ENCODE measurements at places on chromosomes 3 and 15.

- DNase-seq = no peak
Measured at GRCh38 chr15:96213045-96213444, 117.5 kb upstream of the NR2F2 start.

- DNase-seq = no peak
Measured at GRCh38 chr3:126464997-126465396, 10.7 kb downstream of the ZXDC start.

DNA sequence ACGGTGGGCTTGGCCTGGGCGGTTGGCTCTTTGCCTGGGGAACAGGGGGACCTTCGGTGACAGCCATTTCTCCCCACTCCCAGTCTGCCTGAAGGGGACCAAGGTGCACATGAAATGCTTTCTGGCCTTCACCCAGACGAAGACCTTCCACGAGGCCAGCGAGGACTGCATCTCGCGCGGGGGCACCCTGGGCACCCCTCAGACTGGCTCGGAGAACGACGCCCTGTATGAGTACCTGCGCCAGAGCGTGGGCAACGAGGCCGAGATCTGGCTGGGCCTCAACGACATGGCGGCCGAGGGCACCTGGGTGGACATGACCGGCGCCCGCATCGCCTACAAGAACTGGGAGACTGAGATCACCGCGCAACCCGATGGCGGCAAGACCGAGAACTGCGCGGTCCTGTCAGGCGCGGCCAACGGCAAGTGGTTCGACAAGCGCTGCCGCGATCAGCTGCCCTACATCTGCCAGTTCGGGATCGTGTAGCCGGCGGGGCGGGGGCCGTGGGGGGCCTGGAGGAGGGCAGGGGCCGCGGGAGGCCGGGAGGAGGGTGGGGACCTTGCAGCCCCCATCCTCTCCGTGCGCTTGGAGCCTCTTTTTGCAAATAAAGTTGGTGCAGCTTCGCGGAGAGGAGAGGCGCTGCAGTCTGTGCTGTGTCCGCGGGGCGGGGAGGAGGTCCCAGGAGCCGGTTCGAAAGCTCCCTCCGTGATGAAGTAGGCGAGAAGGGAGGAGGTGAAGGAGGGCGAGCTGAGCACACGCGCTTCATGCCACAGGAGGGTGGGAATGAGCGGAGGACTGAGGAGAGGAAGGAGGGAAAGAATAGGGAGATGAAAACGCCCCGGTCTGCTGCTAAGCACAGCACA, 9.6 kb downstream of the CLEC3B start:
- DNase-seq = no peak

DNA sequence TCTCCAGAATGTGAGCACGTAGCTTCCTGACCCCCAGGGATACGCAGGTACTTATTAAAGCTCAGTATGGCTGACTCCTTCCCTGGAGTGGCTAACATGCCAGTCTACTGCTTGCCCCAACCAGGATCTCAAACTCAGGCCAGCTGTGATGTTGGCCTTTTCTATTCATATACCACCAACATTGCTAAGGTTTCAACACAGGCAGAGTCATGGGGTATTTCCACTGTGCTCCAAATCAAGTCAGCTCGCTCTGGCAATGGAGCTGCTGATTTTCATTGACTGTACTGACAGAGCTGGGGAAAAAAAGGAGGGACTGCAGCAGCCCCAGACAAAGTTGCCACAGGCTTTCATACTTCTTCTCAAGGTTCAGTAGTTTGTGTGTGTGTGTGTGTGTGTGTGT, 87.0 kb downstream of the CFAP20DC start:
- DNase-seq = no peak

DNA sequence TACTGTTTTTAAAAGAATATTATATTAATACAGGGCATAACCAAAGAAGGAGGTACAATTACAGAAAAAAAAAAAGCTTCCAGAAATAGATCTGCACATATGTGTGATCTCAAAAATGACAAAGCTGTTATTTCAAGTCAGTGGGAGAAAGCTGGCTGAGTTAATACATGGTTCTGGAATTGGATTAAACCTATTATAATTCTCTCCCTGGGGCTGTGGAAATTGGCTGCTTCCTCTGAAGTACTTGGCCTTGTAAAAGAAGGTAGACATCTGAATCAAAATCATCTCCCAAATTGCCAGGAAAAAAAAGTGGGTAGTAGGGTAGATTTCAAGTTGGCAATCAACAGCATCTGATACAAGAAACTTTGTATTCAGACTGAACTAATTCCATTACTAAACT, 723.9 kb upstream of the ALCAM start:
- no peak for DNase-seq

DNA sequence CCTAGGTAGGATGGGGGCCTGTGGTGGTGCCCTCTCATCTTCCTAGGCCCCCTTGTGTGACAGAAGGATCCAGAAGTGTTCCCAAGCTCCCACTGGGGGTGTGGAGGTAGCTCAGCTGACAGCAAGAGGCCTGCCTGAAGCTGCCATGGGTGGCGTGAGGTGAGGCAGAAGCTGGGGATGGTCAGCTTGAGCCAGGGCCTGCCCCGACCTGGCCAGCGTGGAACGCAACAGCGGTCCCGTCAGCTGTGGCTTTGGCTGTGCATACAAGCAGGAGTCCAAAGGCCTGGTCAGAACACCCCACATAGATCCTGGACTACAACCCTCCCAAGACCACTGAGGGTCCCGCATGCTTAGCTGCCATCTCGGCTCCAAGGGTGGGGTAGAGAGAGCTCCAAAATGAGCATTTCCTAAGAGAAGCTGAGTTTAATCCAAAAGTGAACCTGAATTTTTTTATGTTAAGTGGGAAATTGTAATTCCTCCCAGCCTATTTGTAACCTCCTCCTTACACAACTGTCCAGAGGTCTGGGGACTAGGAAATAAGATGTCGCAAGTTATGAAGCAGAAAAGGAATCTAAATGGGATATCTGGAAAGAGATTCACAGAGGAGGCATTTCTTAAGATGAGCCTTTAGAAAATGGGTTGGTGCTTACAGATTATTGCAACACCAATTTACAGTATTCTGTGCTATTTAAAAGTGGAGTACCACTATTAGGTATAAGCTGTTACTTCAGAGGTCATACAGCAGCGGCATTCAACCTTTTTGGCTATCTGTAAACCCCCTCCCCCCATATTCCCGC, 9.9 kb upstream of the PLA2G4D start:
- no peak for DNase-seq

- no peak for DNase-seq
Measured at GRCh38 chr3:196336319-196337145, 1.7 kb downstream of the TM4SF19 start.

- no peak for DNase-seq
Measured at GRCh38 chr3:123412811-123413604, 35.9 kb downstream of the ADCY5 start.

- DNase-seq = no peak
Measured at GRCh38 chr3:98901119-98901391, 440 bp downstream of the DCBLD2 start.

DNA sequence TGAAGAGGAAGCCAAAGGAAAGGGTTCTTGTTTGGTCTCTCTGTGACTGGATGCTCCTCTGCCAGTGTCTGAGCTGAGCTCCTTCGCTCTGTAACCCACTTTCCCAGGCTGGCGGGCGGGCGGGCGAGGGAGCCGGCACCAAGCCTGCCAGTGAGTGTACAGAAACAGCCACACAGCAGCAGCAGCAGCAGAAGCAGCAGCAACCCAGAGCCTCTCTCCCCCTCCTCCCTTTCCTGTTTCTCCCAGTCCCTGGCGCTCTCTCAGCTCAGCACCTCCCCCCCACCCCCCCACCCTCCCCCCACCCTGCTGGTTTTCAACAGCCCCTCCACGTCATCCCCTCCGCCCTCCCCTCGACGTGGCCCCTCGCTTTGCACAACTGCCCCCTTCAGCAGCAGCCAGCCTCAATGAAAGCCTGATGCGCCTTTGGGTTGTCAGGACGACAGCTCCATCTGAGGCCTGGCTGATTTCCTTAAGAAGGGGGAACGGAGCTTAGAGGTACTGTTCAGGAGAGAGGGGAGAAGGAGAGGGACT, at the start of gene LSAMP:
LSAMP (minus strand) TSS at position 177 of the 531 bp plus-strand sequence.
- DNase-seq = no peak

DNA sequence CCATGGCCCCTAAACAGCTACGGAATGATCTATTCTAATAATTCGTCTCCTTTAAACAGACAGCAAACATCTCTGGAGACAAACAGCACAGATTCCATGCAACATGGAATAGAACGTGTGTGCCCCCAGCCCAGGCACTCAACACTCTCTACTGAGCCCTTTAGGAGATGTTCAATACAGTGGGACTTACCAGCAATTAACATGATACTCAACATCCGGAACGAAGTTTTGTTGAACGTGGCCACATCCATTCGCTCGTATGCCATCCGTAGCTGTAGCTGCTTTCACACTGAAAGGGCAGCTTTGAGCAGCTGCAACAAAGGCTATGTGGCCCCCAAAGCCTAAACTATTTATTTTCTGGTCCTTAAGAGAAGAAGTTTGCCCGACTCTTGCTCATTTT, 3.5 kb downstream of the ADAMTS17 start:
- DNase-seq = no peak

DNA sequence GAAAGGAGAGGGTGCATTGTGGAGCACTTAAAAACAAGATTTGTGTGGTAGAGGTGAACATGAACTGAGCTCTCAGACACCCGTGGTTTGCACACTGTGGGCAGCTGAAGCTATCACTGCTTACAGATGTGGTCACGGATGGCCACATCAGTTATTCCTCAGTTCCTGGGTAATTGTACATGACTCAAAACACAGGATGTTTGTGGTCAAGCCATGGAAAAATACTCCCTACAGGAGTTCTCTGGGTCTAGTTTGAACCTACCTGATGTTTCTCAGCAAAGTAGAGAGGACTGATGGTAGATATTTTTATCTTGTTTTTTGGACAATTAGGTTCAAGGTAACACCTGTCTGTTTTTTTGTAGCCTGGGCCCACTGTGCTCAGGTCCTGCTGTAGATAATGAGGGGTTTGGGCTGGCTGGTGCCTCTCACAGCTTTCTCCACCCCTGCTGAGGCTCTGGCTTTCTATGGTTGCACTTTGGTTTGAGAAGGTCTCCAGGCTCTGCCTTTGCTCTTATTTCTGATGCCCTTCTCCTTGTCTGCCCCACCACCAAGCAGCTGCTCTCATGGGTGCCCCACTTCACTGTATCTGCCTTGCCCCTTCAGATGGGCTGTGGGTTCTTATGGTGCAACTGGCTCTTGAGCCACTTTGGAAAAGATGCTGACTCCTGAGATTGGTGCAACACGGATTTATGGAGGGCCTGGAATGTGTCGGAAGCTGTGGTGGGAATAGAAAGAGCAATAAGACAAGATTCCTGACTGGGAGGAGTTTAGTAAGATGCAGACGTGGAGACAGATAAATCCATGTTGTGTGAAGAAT, 40.1 kb downstream of the CDCP1 start:
- no peak for DNase-seq
